Hippocampal formation (tissue), 2 donors: ENCODE measurements at places on chromosomes 6 and 20.

GRCh38 chr6:127177030-127177922, 58.8 kb downstream of the RSPO3 start:
- no peak for DNase-seq

- no peak for DNase-seq
Measured at GRCh38 chr6:30814146-30815040, 69.9 kb upstream of the DDR1 start.

- DNase-seq = no peak
Measured at GRCh38 chr6:17367868-17368267, 25.5 kb upstream of the CAP2 start.

- no peak for DNase-seq
Measured at GRCh38 chr6:36607683-36608386, 13.7 kb downstream of the SRSF3 start.

DNA sequence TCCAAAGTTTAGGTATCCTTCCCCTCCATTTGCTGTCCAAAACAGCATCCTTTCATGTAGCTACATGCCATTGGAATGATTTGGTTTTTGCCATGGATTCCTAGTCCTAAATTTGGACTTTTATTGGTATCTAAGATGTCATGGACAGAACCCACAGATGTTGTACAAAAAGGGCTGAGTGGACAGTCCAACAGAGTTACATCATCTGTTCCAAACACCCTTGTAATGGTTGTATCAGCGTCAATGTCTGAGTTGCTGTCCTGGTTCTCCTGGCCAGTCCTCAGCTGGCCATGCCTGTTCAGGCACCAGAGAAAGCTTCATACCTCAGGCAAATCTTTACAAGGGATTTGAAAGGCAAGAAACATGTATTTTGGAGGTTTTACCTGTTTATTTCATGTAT, 191.3 kb downstream of the ESR1 start:
- DNase-seq = no peak

GRCh38 chr20:48425817-48426612, 401.8 kb downstream of the PREX1 start:
- no peak for DNase-seq

DNA sequence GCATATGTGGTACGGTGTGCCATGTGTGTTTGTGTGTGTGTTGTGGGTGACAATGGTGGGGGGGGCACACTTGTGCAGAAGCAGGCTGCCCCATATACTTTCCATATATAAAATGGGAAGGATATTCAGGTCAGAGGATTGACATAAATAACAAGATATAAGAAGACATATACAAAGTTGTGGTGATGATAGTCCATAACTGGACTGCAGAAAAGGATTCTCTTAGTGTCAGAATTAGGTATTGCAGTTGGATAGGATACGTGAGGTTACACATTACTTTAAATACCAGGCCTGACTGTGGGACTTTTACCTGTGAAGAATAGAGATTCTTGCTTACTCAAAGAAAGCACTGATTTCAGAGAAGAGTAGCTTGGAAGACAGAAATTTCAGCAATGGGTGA, 1260.3 kb downstream of the EPHA7 start:
- no peak for DNase-seq

DNA sequence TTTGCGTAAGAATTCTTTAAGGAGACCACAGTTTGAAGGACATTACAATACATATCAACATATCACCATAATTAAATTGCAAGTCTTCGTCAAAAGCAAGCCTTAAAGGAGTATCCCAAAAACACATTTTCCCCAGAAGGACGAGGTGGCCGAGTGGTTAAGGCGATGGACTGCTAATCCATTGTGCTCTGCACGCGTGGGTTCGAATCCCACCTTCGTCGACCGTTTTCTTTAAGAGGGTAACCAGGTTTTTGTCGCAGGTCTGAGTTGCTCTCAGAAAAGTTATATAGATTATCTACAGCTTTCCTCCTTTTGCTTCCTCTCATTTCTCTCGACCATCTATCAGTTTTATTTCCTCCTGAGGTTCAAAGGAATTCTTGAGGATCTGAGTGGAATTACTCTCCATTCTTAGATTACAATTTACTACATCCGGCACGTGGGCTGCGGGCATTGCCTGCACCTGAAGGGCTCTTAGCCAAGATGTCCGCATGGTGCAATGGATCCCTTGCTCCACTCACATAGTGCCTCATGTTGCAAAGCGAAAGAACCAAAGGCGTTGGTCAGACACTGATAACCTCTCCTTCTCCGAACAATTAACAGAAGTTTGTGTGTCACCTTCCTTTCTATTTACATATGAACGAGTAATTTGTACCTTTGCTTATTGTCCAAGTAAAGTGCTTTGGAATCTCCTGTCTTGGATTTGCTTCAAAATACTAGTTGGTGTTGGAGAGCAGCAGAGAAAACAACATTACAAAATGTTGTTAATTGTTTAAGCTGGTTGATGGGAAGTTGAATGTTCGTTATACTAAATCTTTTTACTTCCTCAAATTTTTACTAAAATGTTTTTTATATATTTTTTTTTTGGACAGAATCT, 14.0 kb downstream of the POM121L2 start:
- no peak for DNase-seq

GRCh38 chr20:13858439-13858838, 73.6 kb downstream of the NDUFAF5 start:
- DNase-seq = no peak

DNA sequence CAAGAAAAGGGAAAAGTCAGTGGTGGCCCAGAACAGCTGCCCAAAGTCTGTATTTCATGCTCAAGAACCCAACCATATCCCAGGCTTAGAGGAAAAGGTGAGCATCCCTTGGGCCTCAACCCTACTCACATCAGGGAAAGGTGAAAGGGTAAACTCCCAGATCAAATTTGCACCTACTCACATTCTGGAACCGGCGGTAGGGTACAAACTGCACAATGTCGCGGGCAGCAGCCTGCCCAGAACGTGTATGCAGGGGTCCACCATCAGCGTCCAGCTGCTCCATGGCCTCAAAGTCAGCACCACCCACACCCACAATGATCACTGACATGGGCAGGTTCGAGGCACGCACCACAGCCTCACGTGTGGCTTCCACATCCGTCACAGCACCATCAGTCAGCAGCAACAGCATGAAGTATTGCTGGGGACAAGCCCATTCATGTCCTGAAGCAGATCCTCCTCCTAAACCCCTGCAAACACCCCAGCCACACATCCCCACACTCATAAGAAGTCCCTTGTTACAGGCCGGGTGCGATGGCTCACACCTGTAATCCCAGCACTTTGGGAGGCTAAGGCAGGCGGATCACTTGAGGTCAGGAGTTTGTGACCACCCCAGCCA, 10.9 kb downstream of the SPAG4 start:
- no peak for DNase-seq

DNA sequence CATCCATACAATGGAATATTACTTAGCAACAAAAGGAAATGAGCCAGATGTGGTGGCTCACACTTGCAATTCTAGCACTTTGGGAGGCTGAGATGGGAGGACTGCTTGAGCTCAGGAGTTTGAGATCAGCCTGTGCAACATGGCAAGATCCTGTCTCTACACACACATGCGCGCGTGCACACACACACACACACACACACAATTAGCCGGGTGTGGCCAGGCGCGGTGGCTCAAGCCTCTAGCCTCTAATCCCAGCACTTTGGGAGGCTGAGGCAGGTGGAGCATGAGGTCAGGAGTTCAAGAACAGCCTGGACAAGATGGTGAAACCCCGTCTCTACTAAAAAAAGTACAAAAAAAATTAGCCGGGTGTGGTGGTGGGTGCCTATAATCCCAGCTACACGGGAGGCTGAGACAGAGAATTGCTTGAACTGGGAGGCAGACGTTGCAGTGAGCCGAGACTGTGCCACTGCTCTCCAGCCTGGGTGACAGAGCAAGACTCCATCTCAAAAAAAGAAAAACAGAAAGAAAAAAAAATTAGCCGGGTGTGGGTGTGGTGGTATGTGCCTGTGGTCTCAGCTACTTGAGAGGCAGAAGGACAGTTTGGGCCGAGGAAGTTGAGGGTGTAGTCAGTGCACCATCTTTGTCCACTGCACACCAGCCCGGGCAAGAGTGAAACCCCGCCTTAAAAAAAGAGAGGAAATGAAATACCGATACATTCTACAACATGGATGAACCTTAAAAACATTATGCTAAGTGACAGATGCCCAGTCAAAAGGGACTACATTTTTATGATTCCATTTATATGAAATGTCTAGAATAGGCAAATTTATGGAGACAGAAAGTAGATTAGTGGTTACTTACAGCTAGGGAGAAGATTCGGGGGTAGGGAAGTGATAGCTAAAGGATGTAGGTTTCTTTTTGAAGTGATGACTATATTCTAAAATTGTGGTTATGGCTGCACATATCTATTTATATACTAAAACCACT, 52.5 kb downstream of the RBL1 start:
- DNase-seq = no peak
